ENCODE measurements at places on chromosomes 5 and 9.

- DNase-seq: no peak
These were observed 20.8 kb downstream of the FXN start for GRCh38 chr9:69056191-69056815.

DNA sequence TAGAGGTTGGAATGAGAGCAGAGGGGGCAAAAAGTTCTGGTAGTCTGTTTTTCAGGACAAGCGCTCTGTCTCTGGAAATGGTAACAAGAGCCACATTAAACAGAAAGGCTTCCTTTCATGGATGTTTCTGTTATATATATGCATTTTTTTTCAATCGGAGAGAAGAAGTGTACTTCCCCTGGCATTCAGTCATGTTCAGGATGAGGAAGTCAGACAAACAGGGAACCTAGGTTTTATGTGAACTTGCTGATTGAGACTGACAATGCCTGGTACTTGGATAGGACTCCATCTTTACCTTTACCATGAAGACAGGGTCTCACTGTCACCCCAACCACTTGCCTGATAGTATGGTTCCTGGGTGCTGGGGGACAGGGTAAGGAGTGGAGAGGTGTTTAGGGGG is 30.1 kb upstream of the ZBED3 start:
- no peak for DNase-seq

- DNase-seq: no peak
These were observed 18.6 kb downstream of the FGD3 start for GRCh38 chr9:92965759-92966517.

- DNase-seq: no peak
These were observed 94.2 kb downstream of the PCSK1 start for GRCh38 chr5:96338624-96339415.

GRCh38 chr9:92664394-92665152 is 5.4 kb downstream of the IPPK start:
- DNase-seq: no peak

GRCh38 chr9:136358888-136359287 is 4.7 kb downstream of the DNLZ start:
- no peak for DNase-seq

GRCh38 chr5:84494453-84494852 is 109.8 kb upstream of the EDIL3 start:
- DNase-seq: no peak

DNA sequence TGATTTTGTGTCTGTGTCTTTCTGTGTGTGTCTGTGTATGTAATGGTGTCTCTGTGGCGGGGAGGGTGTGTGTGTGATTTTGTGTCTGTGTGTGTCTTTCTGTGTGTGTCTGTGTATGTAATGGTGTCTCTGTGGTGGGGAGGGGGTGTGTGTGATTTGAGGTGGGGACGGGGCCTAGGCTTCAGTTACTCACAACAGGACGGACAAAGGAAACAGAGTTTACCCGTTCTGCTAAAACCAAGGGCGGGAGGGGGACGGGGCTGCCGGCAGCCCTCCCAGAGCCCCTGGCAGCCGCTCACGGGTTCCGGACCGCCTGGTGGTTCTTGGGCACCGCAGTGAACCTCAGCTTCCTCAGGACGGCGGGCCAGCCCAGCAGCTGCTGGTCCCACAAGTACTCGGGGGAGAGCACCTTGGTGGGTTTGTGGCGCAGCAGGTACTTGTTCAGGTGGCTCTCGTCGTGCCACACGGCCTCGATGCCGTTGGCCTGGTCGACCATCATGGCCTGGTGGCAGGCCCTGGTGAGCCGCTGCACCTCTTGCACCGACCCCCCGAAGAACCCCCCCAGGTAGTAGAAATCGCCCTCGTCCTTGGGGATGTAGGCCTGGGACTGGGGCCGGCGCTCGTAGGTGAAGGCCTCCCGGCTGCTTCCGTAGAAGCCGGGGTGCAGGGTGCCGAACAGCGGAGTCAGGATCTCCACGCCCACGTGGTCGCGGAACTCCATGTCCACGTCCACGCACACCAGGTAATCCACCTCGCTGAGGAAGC is 19.4 kb downstream of the ABO start:
- DNase-seq: no peak

GRCh38 chr9:107681988-107682387 is 192.4 kb upstream of the KLF4 start:
- DNase-seq: no peak

- DNase-seq: no peak
These were observed 155.0 kb upstream of the COL5A1 start for GRCh38 chr9:134486596-134486995.

All from stimulated activated CD4-positive, alpha-beta T cell treated with anti-CD3 and anti-CD28 coated beads, TNF-alpha, amount 100 ng/mL, for 48 hours (primary cell).